ENCODE measurements at places on chromosomes 12 and 14. TPM values are rescaled to one million over a fixed set of nuclear protein-coding genes. Genes with fewer than 3 reads are reported as not detected.

- no peak overlapping the region for H3K4me3 ChIP-seq
- H3K4me1 ChIP-seq: no peaks in the 10 kb centered on the region
- H3K36me3 ChIP-seq: no peaks in the 10 kb centered on the region
- H3K27ac ChIP-seq: no peak overlapping the region
- no peak for DNase-seq
These were observed 51.8 kb downstream of the PPP1R36 start for GRCh38 chr14:64601571-64601970.

The PAX9 gene
- not detected for total RNA-seq

GRCh38 chr12:2335109-2335508, 282.3 kb downstream of the CACNA1C start:
- H3K27me3 ChIP-seq: peaks cover 4% of the 10 kb centered on the region
- H3K36me3 ChIP-seq: no peaks in the 10 kb centered on the region
- no peak for DNase-seq
- peak overlapping the region; percentile 68 for H3K4me3 ChIP-seq
- peaks cover 40% of the 10 kb centered on the region for H3K4me1 ChIP-seq

The SVOP gene
- 79.3 TPM for total RNA-seq

- no peak overlapping the region for H3K4me3 ChIP-seq
- no peaks in the 10 kb centered on the region for H3K4me1 ChIP-seq
- no peaks in the 10 kb centered on the region for H3K36me3 ChIP-seq
- no peak for DNase-seq
These were observed 56.7 kb downstream of the MSRB3 start for GRCh38 chr12:65335021-65335714.

GRCh38 chr14:49594347-49595091, 4.2 kb upstream of the LRR1 start:
- no peaks in the 10 kb centered on the region for H3K4me1 ChIP-seq
- peaks cover 6% of the 10 kb centered on the region for H3K27me3 ChIP-seq
- H3K4me3 ChIP-seq: no peak overlapping the region
- no peak overlapping the region for H3K27ac ChIP-seq
- DNase-seq: no peak
- no peaks in the 10 kb centered on the region for H3K36me3 ChIP-seq

The KCNK13 gene
- total RNA-seq: not detected

GRCh38 chr14:103923863-103924262, 4.4 kb upstream of the TDRD9 start:
- H3K4me1 ChIP-seq: peaks cover 4% of the 10 kb centered on the region
- H3K27ac ChIP-seq: no peak overlapping the region
- no peaks in the 10 kb centered on the region for H3K36me3 ChIP-seq
- DNase-seq: no peak
- H3K27me3 ChIP-seq: peaks cover 4% of the 10 kb centered on the region

The PARP11 gene
- 19.0 TPM for total RNA-seq

The CEP290 gene
- 24.1 TPM for total RNA-seq

DNA sequence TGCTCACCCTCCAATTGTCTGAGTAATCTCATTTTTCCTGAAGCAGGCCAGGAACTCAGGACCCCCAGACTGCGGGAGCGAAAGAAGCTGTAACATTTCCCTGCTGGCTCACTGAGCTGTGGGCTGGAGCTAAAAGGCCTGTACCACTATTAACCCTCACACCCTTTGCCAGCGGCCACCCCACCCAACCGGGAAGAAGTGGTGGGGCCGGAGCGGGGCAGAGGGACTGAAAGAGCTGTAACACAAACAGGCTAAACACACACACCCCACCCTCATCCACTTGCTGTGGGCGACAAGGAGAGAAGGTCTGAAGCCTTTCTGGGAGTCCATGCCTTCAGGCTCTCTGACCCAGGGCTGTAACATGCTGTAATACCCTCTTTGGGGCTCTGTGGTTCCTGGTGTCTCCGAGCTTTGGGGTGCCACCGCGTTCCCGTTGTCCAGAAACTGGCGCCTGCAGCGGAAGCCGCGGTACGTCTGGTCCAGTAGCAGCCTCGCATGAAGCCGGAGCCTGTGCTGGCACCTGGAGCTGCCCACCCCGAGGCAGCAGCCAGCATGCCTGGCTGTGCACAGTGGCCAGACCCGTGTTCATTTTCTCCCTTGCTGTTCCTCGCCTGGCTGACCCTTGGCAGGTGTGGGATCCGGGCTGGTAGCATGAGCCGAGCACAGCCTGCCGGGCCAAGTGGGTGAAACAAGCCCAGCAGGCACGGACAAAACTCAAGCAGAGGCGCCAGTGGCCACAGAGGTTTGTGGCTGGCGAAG, 345.5 kb upstream of the MGAT4C start:
- H3K27ac ChIP-seq: no peak overlapping the region
- H3K4me3 ChIP-seq: no peak overlapping the region
- no peaks in the 10 kb centered on the region for H3K36me3 ChIP-seq
- no peaks in the 10 kb centered on the region for H3K4me1 ChIP-seq

- peaks cover 25% of the 10 kb centered on the region for H3K4me1 ChIP-seq
- no peaks in the 10 kb centered on the region for H3K36me3 ChIP-seq
These were observed 19.7 kb downstream of the PLEKHG3 start for GRCh38 chr14:64723691-64724577.

The RIMBP2 gene
- total RNA-seq: 20.5 TPM

Data from glutamatergic neuron (in vitro differentiated cells).